ENCODE measurements at places on chromosomes 1 and 21.

DNA sequence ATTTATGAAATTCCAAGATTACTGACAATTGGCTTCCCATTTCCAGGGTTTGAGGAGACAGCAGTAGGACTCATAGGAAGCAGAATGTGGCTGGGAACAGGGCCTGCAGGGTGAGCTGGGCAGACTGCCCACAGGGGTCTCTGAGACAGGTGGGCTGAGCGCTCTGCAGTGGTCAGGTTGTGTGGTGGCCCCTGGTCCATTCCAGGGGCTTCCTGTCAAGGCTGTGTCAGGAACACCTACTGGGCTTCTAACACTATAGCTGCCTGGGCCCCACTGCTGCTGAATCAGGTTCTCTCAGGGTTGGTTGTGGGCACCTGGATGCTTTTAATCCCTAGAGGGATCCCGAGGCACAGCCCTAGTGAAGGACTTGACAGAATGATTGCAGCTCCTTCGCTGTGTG, 72.1 kb downstream of the BACE2 start:
- no peak for DNase-seq

DNA sequence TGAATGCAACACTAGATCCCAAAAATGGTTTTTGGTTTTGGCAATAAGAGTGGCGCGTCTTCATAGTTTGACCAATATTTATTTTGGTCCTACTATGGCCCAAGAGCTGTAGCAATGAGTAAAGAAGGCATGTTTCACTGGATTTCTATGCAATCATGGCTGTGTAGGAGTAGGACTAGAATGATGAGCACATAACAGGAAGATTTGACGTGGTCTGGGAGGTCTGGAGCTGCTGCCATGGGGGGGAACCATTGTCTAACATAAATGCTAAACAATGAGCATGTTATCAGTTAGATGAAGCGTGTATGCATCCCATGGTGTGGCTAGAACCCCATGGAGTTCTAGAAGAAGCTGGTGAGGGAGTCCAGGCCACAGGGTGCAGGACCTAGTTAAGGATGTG, 38.3 kb downstream of the OLIG1 start:
- DNase-seq = no peak

DNA sequence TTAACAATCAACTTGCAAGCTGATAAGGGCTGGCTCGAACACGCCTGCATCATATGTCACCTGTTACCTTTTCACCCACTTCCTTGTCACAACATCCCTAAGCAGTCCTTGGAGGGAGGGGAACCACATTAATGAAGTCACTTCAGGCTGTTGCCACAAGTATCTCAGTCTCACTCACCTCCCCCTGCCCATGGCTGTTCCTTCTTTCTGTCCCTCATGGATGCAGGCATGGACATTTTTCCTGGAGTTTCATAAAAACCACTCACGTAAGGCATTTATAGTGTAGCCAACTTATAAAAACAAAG, 76.8 kb upstream of the ANGPTL1 start:
- no peak for DNase-seq

- no peak for DNase-seq
Measured at GRCh38 chr1:230307213-230307612, 118.9 kb downstream of the PGBD5 start.

GRCh38 chr1:55416164-55416842, 201.1 kb upstream of the USP24 start:
- no peak for DNase-seq

- no peak for DNase-seq
Measured at GRCh38 chr1:179753061-179753460, 10.0 kb downstream of the FAM163A start.

- DNase-seq = no peak
Measured at GRCh38 chr1:218347723-218348627, 2.8 kb downstream of the TGFB2 start.

DNA sequence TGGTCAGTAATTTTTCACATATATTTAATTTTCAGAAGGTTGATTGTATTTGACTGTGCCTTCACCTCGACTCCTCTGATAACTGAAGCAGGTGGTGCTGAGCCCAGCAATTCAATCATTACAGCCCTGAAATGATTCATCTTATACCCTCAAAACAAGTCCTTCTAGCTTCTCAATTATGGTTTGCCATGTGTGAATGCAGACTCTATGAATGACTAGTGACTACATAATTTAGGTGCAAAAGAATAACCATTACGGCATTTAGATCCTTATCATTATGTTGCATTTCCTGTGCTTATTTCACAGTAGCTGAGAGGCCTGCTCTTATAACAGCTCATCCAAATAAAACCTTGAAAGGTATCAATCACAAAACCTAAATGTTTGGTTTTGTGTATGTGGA, 54.0 kb upstream of the COL11A1 start:
- DNase-seq = no peak

GRCh38 chr21:46295996-46296752, 10.0 kb downstream of the YBEY start:
- DNase-seq = no peak

- no peak for DNase-seq
Measured at GRCh38 chr1:33317354-33317753, 3.5 kb downstream of the A3GALT2 start.

Data from Jurkat, Clone E6-1 (cell line).